RWPE2 (cell line): ENCODE measurements at places on chromosomes 3 and 15.

DNA sequence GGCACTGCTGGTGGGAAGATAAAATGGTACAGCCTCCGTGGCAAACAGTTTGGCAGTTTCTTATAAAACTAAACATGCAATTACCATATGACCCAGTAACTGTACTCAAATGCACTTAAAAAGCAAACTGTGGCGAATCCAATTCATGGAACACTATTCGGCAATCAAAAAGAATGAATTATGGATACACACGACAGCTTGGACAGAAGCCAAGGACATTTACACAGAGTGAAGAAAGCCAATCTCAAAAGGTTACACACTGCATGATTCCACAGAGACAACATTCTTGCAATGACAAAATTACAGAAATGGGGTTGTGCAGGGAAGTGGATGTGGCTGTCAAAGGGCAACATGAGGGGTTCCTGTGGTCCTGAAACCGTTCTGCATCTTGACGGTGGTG lies 122.1 kb upstream of the IQSEC1 start:
- H3K4me1 ChIP-seq = no peaks in the 10 kb centered on the region
- H3K36me3 ChIP-seq = no peaks in the 10 kb centered on the region
- no peak for DNase-seq
- no peak overlapping the region for H3K4me3 ChIP-seq
- no peaks in the 10 kb centered on the region for H3K27me3 ChIP-seq
- H3K27ac ChIP-seq = no peak overlapping the region

- H3K27ac ChIP-seq = no peak overlapping the region
- H3K4me3 ChIP-seq = no peak overlapping the region
- H3K36me3 ChIP-seq = peaks cover 18% of the 10 kb centered on the region
- H3K4me1 ChIP-seq = peaks cover 13% of the 10 kb centered on the region
- no peaks in the 10 kb centered on the region for H3K27me3 ChIP-seq
- no peak for DNase-seq
These were observed 120.9 kb upstream of the ZBED2 start for GRCh38 chr3:111715911-111716523.

DNA sequence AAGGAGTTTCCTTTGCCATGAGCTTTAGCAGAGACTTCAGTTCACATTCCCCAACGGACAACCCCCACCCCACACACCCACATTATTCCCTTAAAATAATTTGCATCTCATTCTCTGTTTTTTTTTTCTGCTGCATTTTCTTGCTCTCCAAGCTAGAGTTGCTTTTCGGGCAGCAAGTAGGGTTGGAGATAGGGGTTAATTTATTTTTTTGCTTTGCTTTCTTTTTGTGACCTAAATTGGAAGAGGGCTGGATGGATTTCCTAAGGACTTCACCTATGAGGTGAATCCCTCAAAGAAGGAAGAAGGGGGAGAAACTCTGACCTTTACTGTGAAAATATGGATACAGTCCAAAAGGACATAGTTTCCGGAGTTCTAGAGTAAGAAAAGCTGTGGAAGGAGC lies 6.6 kb downstream of the SOX2 start:
- no peak overlapping the region for H3K4me3 ChIP-seq
- no peak for DNase-seq
- H3K36me3 ChIP-seq = no peaks in the 10 kb centered on the region
- H3K27me3 ChIP-seq = peaks cover 80% of the 10 kb centered on the region
- no peak overlapping the region for H3K27ac ChIP-seq

GRCh38 chr3:152054315-152054714 lies 180.9 kb downstream of the SUCNR1 start:
- H3K4me3 ChIP-seq = no peak overlapping the region
- no peak for DNase-seq
- no peak overlapping the region for H3K27ac ChIP-seq
- H3K27me3 ChIP-seq = no peaks in the 10 kb centered on the region
- no peaks in the 10 kb centered on the region for H3K36me3 ChIP-seq
- no peaks in the 10 kb centered on the region for H3K4me1 ChIP-seq

- H3K4me3 ChIP-seq = no peak overlapping the region
- no peaks in the 10 kb centered on the region for H3K36me3 ChIP-seq
- no peaks in the 10 kb centered on the region for H3K27me3 ChIP-seq
- DNase-seq = no peak
- H3K4me1 ChIP-seq = no peaks in the 10 kb centered on the region
These were observed 353.9 kb upstream of the KCNMB2 start for GRCh38 chr3:178182337-178182779.

DNA sequence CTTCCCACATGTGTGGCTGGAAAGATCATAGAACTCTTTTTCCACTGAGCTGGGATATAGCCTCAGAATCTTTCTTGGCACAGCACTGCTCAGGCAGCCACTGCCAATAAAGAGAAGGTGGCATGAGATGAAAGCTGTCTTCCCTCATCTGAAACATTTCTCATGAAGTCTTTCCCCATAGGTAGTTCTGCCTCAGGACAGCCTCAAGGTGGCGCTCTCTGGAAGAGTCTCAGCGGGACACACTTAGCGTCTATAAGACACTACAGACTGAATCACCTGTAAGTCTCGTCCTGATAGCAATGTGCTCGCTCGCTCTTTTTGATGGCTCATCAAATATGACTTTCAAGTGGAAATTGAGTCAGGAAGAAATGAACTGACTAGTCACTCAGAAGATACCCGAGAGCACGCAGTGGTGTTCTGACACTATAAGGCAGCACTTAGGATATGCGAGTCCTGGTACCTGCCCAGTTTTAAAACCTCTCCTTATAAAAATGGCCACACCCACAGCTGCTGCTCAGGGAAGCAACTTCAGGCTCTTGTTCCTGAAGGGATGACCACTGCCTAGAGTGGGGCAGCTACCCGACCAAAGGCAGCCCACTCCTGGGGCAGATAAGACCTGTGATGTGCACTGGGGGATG lies 269.5 kb downstream of the SUCLG2 start:
- no peaks in the 10 kb centered on the region for H3K4me1 ChIP-seq
- no peak for DNase-seq
- no peaks in the 10 kb centered on the region for H3K27me3 ChIP-seq
- no peak overlapping the region for H3K4me3 ChIP-seq
- H3K27ac ChIP-seq = no peak overlapping the region
- no peaks in the 10 kb centered on the region for H3K36me3 ChIP-seq

- no peaks in the 10 kb centered on the region for H3K36me3 ChIP-seq
- no peaks in the 10 kb centered on the region for H3K27me3 ChIP-seq
- no peak for DNase-seq
These were observed 2.5 kb upstream of the HHLA2 start for GRCh38 chr3:108293858-108294257.

- no peak overlapping the region for H3K27ac ChIP-seq
- H3K4me3 ChIP-seq = no peak overlapping the region
- DNase-seq = no peak
- H3K36me3 ChIP-seq = no peaks in the 10 kb centered on the region
These were observed 12.4 kb downstream of the ACTC1 start for GRCh38 chr15:34782901-34783300.

GRCh38 chr3:8156831-8157230 lies 344.8 kb upstream of the LMCD1 start:
- no peak overlapping the region for H3K4me3 ChIP-seq
- H3K4me1 ChIP-seq = no peaks in the 10 kb centered on the region
- H3K36me3 ChIP-seq = no peaks in the 10 kb centered on the region
- no peak overlapping the region for H3K27ac ChIP-seq
- no peak for DNase-seq

DNA sequence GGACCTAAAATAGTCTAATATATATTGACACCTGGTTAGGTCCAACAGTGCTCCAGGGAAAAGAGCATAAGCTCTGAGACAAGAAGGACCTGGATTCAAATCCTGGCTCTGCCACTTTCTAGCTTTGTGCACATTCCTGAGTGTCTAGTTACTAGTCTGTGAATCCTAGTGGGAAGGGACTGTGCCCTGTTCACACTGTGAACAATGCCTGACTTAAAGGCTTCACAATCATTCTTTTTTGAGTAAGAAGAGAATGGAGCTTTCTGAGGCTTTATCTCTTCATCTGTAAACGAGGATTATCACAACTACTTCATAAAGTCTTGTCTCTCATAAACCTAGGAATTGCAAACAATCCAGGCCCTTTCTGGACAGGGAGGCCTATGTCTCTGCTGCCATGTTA lies 235.9 kb downstream of the SOX2 start:
- no peak overlapping the region for H3K27ac ChIP-seq
- no peaks in the 10 kb centered on the region for H3K27me3 ChIP-seq
- H3K36me3 ChIP-seq = no peaks in the 10 kb centered on the region
- no peak overlapping the region for H3K4me3 ChIP-seq
- DNase-seq = no peak
- no peaks in the 10 kb centered on the region for H3K4me1 ChIP-seq

DNA sequence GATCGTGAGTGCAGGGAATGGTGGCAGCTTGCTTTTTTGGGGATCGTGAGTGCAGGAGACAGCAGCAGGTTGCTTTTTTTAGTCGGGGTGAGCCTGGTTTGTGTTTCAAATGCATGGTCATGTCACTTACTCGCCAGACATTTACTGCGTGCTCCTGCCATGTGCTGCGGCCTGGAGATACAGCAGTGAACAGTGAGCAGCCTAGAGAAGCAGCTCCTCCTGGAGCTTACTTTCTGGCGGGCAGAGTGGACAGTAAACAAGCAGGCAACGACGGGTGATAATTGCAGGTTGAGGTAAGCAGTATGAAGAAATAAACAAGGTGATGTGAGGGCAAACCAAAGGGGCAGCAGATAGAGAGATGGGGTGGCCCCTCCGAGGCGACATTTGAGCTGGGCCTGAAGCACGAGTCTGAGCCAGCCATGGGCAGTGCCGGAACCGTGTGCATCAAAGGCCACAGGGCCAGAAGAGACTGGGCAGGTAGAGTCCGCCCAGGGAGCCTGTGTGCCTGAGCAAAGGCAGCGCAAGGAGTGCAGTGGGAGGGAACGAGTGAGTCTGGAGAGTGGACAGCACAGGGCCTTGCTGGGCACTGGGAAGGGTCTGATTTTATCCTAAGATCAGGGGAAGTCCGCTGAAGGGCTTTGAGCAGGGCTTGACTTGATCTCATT lies 57.3 kb upstream of the RASA2 start:
- H3K27me3 ChIP-seq = no peaks in the 10 kb centered on the region
- DNase-seq = no peak
- no peak overlapping the region for H3K27ac ChIP-seq
- H3K4me3 ChIP-seq = no peak overlapping the region
- H3K36me3 ChIP-seq = peaks cover 28% of the 10 kb centered on the region

- no peaks in the 10 kb centered on the region for H3K27me3 ChIP-seq
- no peak overlapping the region for H3K4me3 ChIP-seq
- H3K36me3 ChIP-seq = no peaks in the 10 kb centered on the region
These were observed 21.1 kb upstream of the COLQ start for GRCh38 chr3:15542614-15543013.

DNA sequence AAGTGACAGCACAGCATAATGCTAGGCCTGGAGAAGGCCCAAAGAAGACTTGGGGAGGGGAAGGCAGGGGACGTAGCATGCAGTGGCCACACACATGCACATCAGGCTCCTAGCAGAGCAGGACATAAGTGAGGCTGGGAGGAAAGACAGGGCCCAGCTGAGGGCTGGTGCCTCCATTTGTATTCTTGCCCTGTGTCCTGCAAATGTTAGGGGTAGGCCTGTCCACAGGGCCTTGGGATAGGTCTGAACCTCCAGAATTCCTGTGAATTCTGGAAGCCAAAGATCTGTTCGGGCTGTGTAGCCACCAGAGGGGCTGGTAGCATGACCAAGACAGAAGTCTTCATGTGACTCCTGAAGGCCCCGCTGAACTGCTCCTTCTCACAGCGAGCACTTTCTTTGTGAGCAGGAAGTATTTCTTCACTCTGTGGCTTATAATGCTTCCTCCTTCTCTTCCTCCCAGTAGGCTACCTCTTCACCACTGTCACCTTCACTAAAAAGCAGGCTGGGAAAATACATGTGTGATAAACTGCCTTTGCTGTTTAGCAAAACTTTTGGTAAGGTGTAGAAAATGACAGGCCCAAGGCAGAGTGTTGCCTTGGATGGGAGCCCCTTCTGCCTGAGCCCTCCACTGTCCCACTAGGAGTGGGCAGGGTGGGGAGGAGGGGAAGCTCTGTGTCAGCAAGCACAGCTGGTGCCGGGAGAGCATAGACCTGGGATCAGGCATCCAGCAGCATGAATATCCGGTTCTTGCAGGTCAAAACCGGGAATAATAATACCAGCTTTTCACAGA lies 8.4 kb downstream of the CERS3 start:
- no peaks in the 10 kb centered on the region for H3K4me1 ChIP-seq
- no peaks in the 10 kb centered on the region for H3K36me3 ChIP-seq
- DNase-seq = no peak

DNA sequence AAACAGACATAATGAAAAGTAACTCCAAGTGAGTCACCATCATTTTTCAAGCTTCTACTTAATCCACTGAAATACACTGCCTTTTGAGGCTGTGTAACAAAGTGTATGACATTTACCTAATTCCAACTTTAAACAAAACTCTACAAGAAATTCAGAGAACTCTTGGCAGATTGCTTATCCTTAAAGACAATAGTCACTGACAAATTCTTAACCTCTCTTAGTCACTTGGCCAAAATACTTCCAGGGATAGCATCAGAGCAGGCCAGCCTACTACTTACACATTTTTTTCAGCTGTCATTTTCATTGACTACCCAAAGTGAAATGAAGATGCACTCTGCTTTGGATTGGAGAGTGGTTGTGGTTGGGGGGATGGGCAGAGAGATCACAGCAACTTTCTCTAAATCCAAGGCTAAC lies 3.6 kb downstream of the WWTR1 start:
- DNase-seq = no peak
- H3K4me3 ChIP-seq = no peak overlapping the region
- peak overlapping the region; percentile 87 for H3K27ac ChIP-seq
- no peaks in the 10 kb centered on the region for H3K27me3 ChIP-seq

GRCh38 chr15:64928626-64929220 lies 17.0 kb downstream of the ANKDD1A start:
- H3K4me3 ChIP-seq = no peak overlapping the region
- H3K27me3 ChIP-seq = no peaks in the 10 kb centered on the region
- no peak overlapping the region for H3K27ac ChIP-seq
- DNase-seq = peak; percentile 41
- no peaks in the 10 kb centered on the region for H3K36me3 ChIP-seq
- no peaks in the 10 kb centered on the region for H3K4me1 ChIP-seq

- H3K36me3 ChIP-seq = no peaks in the 10 kb centered on the region
- H3K4me1 ChIP-seq = peaks cover 8% of the 10 kb centered on the region
- DNase-seq = no peak
- no peak overlapping the region for H3K4me3 ChIP-seq
These were observed 27.6 kb upstream of the ATP8B4 start for GRCh38 chr15:50146632-50147031.

DNA sequence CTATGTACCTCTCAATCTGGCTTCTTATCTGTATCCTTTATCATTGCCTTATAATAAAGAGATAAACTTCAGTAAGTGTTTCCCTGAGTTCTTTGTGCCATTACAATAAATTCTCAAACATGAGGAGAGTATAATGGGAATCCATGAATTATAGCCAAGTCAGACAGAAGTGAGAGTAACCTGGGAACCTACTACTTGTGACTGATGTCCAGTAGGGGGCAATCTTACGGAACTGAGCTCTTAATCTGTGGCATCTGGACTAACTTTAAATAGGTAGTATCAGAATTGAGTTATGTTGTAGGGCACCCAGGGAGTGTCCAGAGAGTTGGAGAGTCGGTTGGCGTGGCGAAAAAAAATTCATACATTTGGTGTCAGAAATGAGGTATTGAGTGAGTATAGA lies 542.6 kb downstream of the ZBBX start:
- H3K27me3 ChIP-seq = no peaks in the 10 kb centered on the region
- no peaks in the 10 kb centered on the region for H3K36me3 ChIP-seq
- DNase-seq = no peak
